Testis (tissue), 5 donors: ENCODE measurements at places on chromosomes 3 and 15. TPM values are rescaled to one million over a fixed set of nuclear protein-coding genes. Genes with fewer than 3 reads are reported as not detected.

The CCR3 gene
- total RNA-seq, result not detected

DNA sequence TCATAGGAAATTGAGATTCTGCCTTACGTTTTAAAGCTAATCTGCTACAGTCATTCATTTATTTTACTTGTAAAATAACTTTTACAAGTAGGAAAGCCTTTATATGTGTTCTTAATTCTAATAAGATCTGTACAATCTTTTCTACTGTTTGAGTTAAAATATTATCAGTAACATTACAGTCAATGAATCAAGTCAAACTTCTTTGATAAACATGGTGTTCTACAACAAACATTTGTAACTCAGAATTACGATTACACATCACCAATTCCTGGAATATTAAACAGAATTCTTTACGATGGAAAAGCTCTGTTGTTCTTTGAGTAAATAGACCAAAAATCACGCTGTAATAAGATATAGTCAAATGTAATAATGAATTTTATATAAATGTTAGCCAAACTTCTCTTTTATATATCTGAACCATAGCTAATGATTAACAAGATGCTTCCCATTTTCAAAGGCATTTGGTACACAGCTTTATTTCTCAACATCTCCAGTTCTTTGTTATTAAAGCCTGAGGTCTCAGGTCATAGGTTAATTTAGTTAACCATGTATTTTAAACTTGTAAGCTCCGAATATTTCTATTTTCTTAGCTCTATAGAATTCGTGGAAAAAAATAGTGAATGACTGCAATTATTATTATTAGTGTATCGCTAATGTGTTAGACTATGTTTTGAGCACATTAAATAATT is 232.4 kb downstream of the NAALADL2 start:
- DNase-seq, result no peak

DNA sequence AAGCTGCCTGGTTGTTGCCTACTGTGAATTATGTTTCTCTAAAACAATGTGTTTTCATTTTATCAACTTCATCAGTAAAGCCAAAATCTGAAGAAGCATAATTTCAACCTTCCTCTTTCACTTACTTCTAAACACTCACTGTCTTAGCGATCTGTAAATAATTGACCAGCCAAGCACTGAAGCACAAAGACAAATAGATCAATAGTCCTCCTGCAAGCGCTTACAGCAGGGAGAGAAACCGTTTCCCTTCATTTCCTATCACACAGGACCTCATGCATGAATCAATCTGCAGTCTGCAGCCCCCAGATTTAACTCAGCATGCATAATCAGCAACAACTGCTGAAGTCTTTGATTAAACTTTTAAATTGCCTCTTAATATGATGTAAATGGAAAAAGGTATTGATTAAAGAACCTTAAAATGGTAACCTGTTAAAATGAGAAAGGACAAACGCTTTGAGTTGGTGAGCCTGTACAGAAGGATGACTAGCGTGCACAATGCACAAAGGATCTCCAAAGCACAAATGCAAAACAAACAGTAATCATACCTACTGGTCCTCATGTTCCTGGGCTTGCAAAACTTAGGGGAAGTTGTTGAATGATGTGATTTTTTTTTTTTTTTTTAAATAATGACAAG is 370.2 kb upstream of the ZNF385D start:
- DNase-seq, result no peak

GRCh38 chr3:179181021-179181472 is 32.9 kb downstream of the PIK3CA start:
- DNase-seq, result no peak

GRCh38 chr15:50150349-50150748 is 31.3 kb upstream of the ATP8B4 start:
- DNase-seq, result no peak

The GXYLT2 gene
- total RNA-seq, result 17.6 TPM

The CHL1 gene
- 9.0 TPM for total RNA-seq

- DNase-seq, result peak; percentile 51
Observed at GRCh38 chr3:171556148-171556547, 95.9 kb upstream of the TNIK start.

DNA sequence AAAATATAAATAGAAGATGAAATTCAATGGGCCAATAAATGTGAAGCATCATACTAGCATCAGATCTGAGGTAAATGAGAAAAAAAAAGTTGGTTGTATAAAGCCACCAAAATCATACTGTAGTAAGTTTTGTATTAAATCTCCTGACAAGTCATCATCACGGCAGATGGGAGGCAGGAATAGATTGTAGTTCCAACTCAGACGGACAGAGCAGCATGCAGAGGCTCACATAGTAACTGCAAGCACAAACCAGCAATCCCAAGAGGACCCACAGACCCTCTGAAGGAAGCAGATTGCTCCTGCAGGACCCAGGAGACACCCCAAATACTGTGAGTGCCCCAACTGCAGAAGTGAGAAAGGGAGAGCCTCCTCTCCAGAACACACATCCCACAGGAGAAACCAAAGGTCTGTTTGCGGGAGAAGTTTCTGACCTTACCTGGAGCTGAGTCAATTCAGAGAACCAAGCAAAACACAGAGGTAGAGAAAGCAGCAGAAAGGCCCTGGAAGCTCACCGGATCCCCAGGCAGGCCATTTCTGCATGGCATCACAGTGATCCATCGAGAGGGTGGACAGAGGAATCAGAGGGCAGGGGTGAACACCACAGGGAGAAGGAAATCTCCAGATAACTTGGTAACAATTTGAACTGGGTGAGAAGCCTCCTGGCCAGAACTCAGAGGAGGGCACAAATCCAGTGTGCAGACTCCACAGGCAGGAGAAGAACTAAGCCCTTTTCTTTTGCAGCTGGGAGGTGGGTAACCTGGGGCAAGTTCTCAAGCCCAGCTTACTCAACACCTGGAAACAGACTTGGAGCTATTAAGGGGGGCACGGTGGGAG is 141.6 kb upstream of the ARHGEF26 start:
- no peak for DNase-seq

The PROK2 gene
- 4.9 TPM for total RNA-seq

The RHOV gene
- total RNA-seq, result 0.50 TPM

The NMNAT3 gene
- total RNA-seq, result 21.1 TPM

GRCh38 chr3:55362210-55362960 is 124.7 kb downstream of the WNT5A start:
- no peak for DNase-seq

DNA sequence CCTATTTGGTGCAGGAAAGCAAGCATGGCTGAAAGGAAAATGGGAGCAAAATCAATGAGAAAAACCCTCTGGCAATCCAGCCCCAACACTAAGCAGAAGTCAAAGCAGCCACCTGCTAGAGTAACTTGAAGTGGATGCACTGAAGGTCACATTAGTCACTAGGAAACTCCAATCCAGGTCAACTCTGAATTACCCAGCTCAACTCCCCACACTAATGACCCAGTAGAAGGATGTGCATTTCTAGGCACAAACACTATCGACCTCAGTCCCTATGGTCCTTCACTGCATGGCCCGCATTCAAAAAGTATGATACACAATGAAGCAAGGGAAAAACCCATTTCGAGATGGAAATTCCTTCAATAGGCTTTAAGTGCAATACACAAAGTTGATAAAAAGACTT is 80.6 kb downstream of the RAD18 start:
- no peak for DNase-seq

- DNase-seq, result peak; percentile 96
Observed at GRCh38 chr3:195914648-195915473, 6.5 kb upstream of the TNK2 start.

GRCh38 chr3:66490214-66490613 is 10.6 kb downstream of the LRIG1 start:
- no peak for DNase-seq

DNA sequence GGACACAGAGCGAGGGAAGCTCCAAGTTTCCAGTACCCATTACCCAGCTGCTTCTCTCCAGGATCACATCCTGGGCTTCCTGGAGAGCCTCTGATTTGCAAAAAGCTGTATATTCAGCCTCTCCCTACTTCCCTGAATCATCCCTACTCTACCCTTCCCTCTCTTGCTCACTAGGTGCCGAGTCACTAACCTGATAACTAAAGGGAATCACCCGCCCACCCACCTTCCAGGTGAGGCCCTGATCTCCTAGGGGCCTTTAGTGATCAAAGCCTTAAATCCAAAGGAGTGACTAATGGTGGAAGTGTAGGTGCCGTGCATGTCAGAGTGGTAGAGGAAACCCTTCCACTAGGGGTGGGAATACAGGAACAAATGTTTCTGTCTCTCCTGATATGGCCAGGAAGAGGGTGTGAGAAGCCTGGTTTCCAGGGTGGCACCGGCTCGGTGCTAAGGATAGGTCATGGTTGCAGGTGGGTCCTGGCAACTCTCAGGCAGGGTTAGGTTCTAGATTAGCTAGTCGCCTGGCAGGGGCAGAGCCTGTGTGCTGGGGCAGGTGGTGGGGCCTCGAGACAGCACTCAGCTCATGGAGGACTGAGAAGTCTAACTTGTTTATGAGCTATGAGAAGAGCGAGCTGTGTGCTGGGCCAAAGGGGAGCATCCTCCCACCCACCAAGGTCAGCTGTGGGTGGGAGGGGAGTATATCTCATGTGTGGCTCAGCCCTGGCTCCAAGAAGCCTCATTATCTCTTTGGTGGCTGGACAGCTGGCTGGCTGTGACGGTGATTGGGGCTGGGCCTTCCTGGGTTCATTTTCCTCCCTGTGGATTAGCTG is 10.1 kb downstream of the SEMA7A start:
- peak; percentile 80 for DNase-seq

DNA sequence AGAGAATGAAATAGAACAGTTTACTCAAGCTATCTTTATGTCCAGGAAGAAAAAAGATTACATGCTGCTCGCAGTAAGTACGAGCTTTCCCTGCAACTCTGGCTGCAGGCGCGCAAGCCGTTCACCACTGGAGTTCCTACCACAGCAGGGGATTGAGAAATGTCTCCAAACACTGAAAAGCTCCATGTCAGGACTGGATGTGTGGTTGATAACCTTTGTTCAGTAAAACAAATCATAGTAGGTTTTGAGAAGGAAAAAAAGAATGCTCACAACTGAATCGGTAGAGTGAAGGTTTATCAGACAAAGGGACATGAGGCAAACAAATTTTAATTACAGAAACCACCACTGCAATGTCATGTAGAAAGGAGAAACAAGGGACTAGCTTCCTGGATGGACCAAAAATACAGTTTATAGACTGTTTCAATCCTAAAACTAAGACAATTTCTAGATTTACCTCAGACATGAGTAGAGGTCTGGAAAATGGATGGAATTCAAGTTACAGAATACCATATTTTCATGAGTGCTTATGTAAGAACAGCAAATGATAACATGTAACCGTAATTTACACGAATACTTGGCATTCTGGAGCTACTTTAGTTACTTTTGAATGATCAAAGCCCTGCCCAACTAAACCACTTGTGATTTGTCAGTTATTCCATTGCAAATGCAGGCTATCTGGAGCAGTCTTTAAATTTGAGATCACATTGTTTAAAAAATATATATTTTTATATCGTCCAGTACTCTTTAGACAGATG is 471.1 kb downstream of the SHQ1 start:
- DNase-seq, result no peak

GRCh38 chr15:69979262-69979661 is 118.5 kb downstream of the TLE3 start:
- DNase-seq, result no peak

The SPTSSB gene
- total RNA-seq, result not detected

GRCh38 chr3:37652851-37653250 is 208.8 kb upstream of the CTDSPL start:
- no peak for DNase-seq

DNA sequence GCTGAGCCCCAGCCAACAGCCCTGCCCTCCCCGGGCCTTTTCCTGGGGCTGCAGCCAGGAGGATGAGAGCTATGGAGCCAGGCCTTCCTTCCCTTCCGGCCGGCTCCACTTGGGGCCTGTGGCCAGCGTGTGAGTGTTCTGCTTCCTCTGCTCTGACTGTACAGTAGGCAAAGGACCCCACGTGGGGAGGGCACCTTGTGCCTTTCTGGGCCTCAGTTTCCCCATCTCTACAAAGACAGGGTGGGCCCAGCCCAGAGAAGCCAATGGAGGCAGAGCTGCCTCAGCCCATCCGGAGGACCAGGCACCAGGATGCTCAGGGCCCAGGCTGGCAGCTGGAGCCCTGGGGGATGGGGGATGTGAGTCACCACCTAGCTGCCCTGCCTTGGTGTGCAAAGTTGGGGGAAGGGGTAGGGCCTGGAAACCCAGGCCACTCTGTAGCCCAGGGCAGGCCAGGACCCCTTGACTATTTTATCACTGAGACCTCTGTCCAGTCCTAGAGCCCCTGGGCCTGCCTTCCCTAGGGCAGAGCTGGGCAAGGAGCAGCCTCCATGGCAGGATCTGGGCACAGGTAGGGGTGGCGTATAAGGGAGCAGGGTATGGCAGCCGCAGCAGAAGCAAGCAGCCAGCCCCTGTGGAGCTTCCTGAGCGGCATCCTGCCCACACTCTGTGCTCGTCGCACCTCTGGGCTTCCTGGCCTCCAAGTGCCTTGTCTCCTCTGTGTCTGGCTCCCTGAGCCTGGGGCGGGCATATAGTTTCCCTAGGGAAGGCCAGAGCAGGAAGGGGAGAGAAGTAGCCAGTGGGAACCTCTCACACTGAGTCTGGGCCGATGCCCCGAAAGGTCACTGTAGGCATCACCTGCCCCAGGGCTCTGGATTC is 1.8 kb downstream of the PSTPIP1 start:
- peak; percentile 32 for DNase-seq

- DNase-seq, result peak; percentile 38
Observed at GRCh38 chr3:159266779-159267178, 464.9 kb downstream of the MFSD1 start.

The JMJD7 gene
- total RNA-seq, result 21.6 TPM
